CD4-positive, alpha-beta T cell treated with Interleukin-10 for 1 hour (primary cell): ENCODE measurements at places on chromosomes 2 and 18.

- peak; percentile 74 for DNase-seq
Measured at GRCh38 chr2:26745609-26746327, 18.3 kb upstream of the SLC35F6 start.

GRCh38 chr2:188522517-188522916 is 230.8 kb downstream of the GULP1 start:
- no peak for DNase-seq

DNA sequence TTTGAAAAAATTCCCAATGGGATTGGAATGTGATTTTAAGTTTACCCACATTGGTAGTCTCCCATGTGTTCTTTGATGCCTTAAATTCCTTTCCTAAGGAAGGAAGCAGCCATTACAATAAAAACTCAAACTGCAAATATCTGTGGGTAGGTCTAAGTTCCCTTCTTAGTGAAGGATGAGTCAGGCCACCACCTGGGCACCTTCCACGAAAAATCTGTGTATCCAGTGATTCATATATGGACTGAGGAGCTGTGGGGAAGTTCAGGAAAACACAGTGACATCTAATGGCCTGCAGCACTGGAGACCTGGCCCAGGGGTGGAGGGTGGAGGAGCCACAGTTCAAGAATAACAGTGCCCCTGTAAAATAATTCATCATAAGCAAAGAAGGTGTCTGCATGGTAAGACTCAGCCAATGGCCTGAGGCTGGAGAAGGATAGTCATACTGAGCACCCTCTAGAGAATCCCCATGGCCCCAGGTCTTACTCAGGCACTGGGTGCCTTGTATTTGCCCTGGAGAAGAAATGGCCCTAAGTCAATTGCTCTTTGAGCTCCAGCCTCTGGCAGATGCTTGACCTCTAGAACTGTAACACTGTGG is 248.6 kb downstream of the SP3 start:
- DNase-seq, result no peak

DNA sequence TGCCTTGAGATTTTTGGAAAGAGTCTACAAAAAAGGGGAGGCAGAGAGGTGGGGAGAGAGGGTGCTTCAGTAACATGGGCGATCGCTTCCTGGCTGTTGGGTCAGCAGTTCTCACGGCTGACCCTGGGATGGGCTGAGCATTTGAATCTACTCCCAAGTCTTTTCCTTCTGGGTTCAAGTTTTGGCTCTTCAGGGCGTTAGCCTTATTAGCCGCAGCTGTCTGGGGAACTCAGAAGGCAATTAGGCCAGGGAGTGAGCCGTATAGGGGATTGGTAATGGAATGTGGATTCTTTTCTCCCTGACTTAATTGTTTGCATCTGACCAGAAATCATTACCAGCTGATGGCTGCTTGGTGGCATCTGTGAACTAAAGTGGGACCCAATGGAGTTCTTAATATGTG is 250.5 kb upstream of the SKOR2 start:
- no peak for DNase-seq

GRCh38 chr2:216791303-216791702 is 68.6 kb downstream of the TNP1 start:
- DNase-seq, result no peak

- DNase-seq, result no peak
Measured at GRCh38 chr2:202911203-202911511, 316 bp downstream of the WDR12 start.

DNA sequence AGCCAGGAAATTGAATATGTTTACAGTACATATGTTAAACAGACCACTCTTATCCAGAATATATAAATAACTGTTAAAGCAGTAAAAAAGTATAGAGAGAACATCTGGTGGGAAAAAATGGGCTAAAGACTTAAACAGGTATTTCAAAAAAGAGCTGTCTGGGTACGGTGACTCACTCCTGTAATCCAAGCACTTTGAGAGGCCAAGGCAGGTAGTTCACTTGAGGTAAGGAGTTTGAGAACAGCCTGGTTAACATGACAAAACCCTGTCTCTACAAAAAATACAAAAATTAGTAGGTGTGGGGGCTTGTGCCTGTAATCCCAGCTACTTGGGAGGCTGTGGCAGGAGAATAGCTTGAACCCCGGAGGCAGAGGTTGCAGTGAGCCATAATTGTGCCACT is 171.4 kb upstream of the FSIP2 start:
- DNase-seq, result no peak

DNA sequence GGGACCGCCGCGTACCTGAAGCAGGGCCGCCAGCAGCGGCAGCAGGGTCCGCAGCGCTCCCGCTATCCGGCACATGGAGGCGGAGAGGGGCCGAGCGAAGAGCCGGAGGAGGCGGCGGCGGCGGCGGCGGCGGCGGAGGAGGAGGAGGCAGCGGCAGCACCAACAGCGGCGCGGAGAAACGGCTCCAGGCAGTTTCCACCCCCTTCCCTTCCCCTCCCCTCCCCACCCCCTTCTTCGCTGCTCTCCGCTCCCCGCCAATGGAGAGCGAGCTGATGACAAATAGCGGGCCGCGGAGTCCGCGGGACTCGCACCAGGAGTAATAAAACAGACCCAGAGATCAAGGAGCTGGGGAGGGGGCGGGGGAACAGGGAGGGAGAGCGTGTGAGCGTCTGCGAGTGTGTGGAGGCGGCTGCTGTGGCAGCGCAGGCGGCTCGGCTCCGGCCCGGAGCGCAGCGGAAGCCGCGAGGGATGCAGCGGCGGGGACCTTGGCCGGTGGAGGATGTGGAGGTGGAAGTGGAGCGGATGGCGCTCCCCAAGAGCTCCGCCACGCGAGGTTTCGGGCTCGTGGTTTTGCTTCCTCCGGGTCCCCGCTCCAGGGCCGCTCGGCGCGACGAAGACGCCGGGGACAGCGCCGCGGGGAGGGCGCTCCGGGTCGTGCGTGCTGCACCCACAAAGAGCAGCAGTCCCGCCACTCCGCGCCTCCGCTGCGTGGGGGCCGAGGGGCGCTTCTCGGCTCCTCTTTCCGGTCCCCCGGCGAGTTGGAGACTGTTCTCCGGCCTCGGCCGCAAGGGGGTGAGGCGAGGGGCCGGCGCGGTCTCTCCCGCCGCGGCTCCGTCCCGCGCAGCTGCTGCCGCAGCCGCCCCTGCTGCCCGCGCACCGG is at the start of gene CDH2:
Gene CDH2, minus strand, starts transcription at position 183 of the 880 bp plus-strand sequence. Its CDS starts 108 bp downstream, at position 75.
- DNase-seq, result no peak

DNA sequence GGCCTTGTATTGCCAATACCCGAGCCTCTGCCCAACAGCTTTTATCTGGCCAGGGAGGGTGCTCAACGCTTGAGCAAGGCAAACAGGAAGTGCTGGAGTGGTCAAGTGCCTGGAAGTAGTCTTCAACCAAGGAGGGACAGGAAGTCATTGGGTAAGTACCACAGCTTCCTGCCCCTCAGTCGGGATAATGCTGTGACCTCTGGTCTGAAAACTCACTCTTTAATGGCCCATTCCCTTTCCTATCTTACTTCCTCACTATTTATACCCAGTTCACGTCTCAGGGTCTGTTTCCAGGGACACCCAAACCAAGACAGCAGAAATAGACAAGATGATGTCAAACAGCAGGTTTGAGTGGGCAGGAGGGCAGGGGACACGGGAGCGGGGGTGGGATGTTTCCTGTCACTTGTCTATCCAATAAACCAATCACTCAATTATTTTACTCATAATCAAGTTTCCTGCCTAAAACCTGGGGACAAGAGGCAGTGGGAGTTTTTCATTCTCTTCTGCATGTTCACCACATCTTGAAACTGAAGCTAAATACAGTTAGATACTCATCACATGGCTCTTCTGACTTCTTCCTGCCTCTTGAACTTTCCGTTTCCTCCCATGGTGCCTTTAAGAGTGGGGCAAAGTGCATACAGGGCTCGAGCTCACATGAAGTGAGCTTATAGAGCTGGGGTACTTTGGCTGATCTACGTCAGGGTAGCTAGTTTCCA is 68.9 kb upstream of the CAB39 start:
- DNase-seq, result peak; percentile 60

- DNase-seq, result no peak
Measured at GRCh38 chr2:239239607-239240413, 161.0 kb downstream of the HDAC4 start.

DNA sequence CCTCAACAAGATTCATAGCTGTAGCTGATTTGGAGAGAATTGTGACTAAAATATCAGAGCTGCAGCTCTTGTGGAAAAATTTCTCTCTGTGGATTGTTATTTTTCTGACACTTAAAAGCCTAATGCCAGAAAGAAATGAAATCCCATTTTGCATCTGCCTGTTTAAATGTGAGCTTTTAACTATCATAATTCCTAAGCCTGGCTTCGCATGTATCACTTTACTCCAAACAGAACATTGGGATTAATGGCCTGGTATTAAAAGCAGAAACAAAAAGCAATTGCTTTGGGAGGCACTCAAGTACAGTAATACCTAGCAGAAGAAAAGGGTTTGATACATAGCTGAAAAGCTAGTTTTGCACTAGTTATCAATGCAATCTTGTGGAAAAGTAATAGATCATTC is 164.2 kb upstream of the FSHR start:
- no peak for DNase-seq

DNA sequence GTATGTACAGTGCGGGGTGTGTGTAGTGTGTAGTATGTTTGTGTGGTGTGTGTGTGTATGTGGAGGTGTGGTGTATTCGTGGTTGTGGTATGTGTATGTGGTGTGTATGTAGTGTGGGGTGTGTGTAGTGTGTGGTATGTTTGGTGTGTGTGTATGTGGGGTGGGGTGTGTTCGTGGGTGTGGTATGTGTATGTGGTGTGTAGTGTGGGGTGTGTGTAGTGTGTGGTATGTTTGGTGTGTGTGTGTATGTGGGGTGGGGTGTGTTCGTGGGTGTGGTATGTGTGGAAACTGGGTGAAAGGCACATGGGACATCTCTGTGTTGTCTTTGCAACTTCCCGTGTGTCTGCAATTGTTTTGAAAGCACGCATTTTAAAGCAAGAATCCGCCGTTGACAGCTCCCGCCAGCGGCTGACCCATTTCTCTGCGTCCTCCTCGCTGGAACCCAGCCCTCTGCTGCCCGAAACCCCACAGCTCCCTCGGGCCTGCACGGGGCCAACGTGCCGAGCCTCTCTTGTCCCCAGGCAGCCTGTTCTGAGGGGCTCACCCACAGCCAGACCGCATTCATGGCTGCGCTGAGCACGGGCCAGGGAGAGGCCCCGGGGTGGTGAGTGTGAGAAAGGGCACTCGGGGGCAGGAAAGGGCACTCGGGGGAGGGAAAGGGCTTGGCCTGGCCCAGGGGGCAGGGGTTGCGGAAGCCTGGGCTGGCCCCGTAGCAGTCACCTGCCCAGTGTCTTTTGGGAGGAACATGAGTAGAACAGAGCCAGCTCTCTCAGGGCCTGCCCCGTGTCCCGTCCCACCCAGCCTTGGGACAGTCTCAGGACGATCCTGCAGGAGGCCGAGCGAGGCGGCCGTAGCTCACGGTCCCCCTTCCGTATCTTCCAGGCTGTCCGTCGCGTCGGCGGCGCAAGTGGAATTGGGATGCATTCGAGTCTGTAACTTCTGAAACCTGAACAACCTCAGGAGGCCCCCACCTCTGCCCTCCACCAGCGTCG is 61.4 kb downstream of the TWIST2 start:
- no peak for DNase-seq

- DNase-seq, result no peak
Measured at GRCh38 chr2:67702284-67702683, 305.2 kb downstream of the ETAA1 start.

GRCh38 chr18:3493501-3494244 is 43.7 kb downstream of the TGIF1 start:
- no peak for DNase-seq

DNA sequence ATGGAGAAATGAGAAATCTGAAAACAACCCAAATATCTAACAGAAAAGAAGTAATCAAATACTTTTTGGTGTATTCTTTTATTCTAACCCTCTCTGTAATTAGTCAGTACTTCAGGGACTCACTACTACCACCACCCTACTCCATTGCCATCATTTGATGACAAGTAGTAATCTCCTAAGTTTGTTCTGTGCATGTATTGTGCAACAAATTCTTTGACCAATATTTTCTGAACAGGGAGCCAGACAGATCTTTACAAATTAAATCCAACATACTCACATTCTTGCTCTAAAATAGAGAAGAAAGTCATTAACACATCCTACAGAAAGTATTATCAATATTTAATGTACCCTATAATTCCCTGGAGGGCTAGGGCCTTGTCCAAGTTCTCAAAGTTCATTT is 1416.4 kb downstream of the DSC3 start:
- DNase-seq, result no peak

GRCh38 chr2:150517951-150518680 is 30.6 kb upstream of the RND3 start:
- no peak for DNase-seq

DNA sequence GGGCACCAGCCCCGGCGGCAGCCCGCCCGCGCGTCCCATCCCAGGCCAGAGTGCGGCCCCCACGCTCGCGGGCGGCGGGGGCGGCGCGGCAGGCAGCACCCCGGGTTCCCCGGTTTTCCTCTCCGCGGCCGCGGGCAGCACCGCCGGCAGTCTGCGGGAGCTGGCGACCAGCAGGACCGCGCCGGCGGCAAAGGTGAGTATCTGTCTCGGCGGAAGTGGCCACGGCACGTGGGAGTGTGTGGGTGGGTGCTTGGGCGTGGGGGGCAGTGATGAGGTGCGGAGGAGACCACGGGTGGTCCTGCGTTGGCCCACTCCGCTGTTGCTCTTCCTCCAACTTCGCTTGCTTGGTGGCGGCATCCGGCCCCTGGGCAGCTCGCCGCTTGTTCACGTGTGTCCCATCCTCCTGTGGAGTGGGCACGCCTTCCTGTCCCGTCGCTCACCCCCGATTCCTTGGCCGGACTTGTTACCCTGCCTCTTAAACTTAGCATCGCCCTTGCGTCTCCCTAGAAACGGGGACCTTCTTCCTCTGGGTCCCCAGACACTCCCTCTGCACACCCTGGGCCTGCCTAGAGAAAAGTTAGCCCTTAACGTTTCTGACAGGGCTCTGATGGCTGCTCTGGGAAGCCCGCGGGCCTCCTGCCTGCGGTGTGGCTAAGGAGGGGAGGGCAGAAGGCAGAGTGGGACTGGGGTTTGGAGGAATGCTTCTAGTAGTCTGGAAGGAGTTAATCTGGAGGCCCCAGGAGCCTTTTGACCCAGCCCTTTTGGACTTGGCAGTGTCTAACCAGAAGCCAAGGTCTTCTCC is 1.1 kb downstream of the SH3RF3 start:
- peak; percentile 14 for DNase-seq

DNA sequence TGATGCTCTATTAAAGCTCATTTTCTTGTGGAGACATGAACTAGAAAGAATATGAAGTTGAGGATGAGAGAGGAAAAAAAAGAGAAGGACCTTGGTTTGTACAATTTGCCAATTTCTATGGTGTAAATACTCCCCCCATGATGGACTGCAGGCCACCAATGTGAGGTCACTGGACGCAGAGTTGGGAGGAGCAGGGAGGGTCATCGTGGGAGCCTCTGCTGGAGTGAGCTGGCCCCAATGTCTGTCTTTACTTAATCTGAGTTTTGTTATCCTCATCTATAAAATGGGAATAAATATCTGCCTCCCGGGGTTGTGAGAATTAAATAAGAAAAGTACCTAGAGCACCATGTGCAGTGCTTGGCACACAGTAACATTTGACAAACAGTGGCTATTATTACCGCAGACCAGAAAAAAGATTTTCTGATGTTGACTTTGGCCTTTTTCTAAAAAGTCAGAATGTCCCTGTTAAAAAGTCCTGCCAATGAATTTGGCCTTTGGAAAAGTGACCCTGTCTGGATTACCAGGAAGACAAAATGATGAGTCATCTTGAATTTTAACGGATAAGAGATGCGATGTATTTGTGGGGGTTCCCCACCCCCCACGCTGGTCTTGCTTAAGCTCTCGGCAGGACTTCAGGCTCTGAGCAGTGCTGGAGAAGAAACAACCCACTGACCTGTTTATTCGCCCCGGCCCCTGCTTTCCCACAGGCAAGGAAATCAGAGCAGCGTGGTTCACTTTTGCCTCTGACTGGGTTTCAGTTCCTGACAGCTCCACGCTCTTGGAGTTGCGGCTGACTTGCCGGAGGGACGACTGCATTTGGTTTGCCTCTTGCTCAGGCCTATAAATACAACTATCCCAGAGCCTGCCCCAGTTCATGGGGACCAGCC is 50.3 kb upstream of the FOSL2 start:
- no peak for DNase-seq
